ENCODE measurements at places on chromosomes 13 and 19.

DNA sequence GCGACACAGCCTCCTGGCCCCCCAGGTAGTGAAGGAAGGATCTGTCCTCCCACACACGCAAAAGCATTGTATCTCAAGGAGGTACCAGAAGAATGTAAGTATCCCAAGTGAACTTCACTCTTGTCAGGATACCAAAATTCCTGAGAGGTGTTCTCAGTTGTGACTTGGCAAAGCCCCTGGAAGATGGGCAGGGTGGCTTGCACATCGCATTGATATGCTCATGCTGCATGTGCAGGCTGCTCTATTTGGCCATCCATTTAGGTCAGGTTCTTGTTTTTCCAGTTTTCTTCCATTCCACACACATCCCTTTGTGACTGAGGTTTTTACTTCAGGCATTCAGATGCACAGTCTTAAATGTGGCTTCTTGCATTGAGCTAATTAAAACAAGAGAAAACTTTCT, 382.8 kb downstream of the FOXO1 start:
- no peak for DNase-seq

DNA sequence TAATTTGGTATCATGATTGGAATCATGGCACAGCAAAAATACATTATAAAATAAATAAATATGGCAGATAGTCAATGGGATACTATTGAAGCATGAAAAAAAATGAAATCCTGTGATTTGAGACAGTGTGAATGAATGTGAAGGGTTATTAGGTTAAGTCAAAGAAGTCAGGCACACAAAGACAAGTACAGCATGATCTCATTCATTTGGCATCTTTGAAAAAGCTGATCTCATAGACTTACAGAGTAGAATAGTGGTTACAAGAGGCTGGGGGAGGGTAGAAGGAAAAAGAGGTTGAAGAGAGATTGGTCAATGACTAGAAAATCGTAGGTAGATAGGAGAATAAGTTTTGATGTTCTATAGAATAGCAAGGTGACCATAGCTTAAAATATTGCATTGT, 295.1 kb upstream of the SLITRK5 start:
- no peak for DNase-seq

DNA sequence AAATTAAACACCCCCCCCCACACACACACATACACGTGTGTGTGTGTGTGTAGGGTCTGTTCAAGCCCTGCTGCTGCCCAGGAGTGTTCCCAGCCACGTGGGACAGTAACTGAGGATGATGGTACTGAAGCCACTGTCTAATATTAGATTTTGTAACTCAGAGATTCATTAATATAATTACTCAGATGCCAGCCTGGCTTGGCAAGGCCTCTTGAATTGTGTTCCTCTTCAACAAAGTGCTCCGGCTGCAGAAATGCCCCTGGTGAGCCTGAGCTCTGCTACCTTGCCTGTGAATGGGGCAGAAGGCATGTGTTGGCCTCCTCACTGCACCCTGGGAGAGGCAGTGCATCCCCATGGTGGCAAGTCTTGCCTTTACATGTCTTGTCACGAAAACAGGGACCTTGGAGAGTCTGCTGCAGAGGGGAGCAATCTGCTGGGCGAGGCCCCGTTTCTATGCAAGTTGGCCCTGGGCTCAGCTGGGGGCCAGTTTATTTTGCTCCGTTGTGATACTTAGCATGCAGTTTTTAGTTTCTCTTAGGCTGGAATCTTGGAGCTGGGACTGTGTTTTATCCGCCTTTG, 44.0 kb downstream of the NFIX start:
- no peak for DNase-seq

DNA sequence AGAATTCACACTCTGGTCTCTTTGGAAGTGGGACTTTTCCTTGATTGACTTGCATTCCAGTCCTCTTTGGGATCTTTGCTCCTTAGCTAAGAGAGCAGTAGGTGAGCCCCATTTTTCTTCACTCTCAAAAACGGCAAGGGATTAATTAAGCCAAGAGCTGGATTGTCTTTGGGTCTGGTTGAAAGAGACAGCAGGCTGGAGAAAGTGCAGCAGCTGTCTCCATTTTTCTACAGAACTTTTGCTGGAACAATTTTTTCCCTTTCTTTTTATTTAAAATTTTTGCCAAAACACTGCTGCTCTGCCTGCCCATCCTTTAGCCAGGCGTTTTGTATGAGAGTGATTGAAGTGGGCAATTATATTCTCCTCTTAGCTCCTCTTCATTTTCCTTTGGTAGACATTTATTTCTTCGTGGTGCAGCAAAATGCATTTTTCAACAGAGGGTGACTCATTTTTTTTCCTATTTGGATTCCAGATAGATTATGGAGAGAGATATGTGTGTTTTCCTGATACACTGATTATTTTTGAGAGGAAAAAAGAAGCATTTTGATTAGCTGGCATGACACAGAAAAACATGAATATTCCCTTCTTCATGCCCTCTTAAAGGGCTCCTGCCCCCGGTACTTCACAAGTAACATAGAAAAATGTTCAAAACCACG, 371.2 kb upstream of the NBEA start:
- no peak for DNase-seq

DNA sequence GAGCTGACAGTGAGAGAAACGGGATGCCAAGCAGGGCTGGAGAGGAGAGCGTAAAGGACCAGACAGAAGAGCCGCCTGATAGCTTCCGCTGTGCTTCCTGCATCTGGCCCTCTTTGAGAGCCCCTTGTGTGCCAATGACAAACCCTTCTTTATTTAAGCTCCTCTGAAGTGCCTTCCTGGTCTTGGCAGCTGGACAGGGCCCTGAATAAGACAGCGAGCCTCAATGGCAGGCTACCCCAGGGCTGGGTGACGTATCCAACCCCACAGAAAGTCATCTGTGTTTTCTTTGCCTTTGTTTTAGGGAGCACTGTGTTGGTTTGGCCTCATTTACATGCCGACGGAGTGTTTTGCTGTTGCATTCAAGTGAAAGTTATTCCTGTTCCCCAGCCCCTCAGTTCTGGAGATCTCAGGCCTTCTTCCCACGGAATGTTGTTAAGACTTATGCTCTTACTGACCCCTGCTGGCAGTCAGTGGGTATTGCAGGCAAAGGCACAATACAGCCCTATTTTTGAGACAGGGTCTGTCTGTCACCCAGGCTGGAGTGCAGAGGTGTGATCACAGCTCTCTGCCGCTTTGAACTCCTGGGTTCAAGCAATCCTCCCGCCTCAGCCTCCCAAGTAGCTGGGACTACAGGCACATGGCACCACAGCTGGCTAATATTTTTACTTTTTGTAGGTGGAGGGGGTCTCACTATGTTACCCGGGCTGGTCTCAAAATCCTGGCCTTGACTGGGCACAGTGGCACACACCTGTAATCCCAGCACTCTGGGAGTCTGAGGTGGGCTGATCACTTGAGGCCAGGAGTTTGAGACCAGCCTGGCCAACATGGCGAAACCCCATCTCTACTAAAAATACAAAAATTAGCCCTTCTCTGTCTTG, 16.8 kb downstream of the CCL25 start:
- DNase-seq = peak; percentile 5

DNA sequence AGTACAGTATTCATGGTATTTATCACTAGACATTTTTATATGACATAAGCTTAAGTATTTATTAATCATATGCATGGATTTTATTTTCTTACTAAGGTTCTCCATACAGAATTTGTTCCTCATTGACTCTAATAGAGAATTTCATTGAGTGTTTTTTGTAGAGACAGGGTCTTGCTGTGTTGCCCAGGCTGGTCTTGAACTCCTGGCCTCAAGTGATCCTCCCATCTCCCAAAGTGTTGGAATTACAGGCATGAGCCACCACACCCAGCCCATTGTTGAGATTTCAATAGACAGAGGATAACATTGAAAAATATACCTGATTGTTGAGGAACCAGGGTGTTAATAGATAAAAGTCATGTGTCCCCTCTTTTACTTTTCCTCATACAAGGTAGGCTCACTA, 26.1 kb downstream of the IPO5 start:
- no peak for DNase-seq

DNA sequence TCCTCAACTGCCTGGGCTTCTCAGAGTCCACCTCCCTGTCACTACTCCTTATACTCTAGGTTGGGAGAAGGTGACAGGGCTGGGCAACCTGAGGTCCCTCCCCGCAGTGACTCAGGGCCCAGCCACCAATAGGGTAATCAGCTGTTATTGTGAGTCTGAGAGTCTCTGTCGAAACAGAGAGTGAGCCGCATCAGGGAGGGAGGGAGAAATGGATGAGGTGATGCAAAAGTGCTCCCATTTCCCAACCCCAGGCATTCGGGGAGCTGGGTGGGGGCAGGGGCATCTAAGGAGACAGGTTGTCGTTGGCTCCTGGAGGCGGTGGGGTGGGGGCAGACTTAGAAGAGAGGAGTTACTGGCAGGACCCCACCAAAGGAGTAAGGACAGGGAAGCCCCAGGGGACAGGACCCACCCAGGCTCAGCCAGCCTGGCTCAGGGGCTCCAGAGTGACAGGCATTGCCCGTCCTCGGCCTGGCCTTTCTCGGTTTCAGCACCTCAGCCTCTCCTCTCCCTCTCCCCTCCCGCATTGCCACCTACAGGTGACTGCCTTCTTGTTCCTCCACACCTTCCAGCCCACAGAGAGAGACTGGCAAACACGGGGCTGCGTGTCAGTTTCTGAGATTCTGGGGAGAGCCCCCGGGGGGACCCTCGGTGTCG, at the start of gene DMKN:
DMKN (minus strand) TSS at position 22 of the 654 bp plus-strand sequence. CDS start 174 bp downstream, outside the sequence.
- no peak for DNase-seq

DNA sequence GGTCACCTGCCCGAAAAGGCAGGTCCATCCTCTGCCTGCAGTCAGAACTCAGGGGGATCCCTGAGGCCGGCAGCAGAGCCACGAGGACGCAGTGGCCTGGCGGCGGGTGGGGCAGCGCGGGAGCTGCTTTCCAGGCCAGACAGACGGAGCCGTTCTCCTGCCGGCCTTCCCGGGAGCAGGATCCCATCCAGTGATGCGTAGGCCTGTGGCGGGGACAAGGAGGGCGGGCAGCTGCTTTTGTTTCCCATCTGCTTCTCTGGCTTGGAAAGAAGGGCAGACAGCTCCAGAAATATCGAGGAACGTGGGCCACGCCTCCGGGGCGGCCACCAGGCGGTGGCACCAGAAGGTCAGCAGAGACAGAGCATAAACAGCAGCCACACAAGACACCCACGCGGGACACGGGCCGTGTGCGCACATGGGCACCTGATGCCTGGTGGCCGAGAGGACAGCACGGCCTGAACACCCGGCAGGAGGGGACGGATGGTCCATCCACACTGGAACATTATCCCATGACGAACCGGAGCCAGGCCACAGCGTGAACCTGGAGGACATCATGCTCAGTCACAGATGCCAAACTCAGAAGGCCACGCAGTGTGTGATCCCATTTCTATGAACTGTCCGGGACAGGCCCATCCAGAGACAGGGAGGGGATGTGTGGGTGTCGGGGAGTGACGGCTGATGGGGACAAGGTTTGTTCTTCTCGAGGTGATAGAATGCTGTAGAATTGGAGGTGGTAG, 13.9 kb upstream of the MKNK2 start:
- DNase-seq = no peak

- DNase-seq = no peak
Observed at GRCh38 chr13:66425741-66426140, 804.4 kb downstream of the PCDH9 start.

DNA sequence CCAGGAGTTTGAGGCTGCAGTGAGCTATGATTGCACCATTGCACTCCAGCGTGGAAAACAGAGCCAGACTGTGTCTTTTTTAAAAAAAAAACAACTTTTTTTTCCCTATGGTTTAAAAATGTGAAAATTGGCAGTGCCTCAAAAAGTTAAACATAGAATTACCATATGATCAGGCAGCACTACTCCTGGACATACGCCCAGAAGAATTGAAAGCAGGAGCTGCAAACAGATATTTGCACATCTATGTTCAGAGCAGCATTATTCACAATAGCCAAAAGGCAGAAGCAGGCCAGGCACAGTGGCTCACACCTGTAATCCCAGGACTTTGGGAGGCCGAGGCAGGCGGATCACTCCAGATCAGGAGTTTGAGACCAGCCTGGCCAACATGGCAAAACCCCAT, 3.8 kb upstream of the RETN start:
- no peak for DNase-seq

- DNase-seq = no peak
Observed at GRCh38 chr19:5943045-5943444, 29.0 kb downstream of the CAPS start.
